Right atrium auricular region (tissue), 2 donors: ENCODE measurements at places on chromosomes 2 and 18. TPM values are rescaled to one million over a fixed set of nuclear protein-coding genes. Genes with fewer than 3 reads are reported as not detected.
A peak's percentile ranks its signal among the peaks of the same experiment; 100 is the strongest.

- peak; percentile 70 for DNase-seq
Measured at GRCh38 chr2:168699844-168700417, 102.5 kb upstream of the NOSTRIN start.

- no peak for DNase-seq
Measured at GRCh38 chr2:238296638-238297457, 8.4 kb upstream of the PER2 start.

The SH3RF3 gene
- 8.0 TPM for total RNA-seq

The NT5DC4 gene
- total RNA-seq: not detected

The UGT1A3 gene
- total RNA-seq: not detected

- no peak for DNase-seq
Measured at GRCh38 chr18:42719221-42719620, 396.3 kb downstream of the RIT2 start.
